Large intestine (tissue), 12 donors: ENCODE measurements at places on chromosomes 1 and 21. TPM values are rescaled to one million over a fixed set of nuclear protein-coding genes. Genes with fewer than 3 reads are reported as not detected.

DNA sequence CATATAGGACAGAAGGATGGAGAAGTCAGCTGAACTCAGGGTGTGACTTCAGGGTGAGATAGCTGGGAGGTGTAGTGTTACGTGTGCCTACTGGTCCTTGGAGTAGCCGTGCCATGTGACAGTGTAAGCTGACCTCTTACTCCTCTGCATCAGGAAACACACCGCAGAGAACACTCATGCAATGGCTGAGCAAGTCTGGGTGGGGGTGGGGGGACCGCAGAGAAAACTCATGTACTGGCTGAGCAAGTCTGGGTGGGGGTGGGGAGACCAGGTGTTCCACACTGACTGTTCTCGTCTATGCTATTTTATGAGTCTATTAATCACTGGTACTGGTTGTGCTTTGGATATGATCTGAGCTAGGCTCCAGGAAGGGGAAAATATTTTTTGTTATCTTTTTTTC lies 233.1 kb downstream of the PAPPA2 start:
- DNase-seq, result peak; percentile 3

DNA sequence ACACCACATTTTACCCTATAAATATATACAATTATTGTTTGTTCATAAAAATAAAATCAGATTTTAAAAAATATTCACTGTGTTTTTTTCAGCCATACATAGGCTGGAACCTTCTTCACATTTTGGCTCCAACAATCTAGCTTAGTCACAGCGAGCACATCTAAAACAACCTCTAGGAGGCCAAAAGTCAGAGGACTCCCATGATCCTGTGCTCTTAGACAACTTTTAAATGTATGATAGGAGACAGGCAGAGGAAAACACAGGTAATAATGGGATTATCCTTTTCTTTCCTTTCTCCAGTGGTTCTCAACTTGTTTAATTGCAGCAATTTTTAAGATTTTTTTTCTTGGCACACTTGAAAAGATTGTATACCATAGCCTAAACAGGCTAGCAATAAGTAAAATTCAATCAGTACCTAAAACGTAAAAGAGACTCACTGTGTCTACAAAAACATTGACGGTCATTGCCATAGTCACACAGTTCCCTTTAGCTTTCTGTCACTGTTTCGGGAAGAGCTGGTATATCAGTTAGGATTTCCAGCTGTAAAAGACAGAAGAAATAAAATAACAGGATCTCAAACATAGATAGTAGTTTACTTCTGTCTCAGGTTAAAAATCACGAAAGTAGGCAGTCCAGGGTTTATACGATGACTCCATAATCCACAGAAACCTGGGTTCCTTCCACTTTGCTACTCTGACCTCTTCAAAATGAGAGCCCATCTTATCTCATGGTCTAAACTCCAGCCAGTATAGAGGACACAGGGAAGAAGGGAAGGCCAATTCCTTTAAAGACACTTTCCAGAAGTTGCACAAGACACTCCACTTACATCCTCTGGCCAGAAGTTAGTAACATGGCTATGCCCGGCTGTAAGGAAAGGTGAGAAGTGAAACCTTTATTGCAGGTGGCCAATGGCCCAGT lies 39.2 kb upstream of the CR1L start:
- no peak for DNase-seq

DNA sequence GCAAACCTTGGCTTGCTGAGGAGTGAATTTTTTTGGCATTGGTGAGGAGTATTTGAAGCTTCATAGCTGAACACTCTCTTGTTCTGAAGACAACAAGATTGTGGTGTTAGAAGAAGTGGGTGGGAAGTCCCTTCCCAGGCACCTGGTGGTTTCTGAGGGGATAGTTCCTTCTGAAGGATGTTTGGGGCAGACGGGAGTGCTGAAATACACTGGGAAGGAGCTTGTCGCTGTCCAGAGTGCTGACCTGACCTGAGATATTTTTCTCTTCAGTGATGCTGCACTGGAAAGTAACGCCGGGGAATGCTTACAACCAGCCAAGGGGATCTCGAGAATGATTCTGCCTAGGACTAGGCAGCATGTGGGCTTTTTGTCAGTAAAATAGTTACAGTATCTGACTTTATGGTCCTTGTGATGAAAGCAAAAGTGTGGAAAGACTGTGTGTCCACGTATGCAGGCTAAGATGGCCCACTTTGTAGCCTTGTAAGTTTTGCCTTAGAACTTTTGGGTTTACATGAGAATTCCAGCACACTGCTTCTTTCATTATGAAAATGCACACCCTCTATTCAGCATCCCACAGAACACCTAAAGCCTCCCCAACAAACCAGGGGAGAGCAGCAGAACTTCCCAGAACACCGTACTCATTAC lies 33.1 kb upstream of the NFASC start:
- DNase-seq, result no peak

DNA sequence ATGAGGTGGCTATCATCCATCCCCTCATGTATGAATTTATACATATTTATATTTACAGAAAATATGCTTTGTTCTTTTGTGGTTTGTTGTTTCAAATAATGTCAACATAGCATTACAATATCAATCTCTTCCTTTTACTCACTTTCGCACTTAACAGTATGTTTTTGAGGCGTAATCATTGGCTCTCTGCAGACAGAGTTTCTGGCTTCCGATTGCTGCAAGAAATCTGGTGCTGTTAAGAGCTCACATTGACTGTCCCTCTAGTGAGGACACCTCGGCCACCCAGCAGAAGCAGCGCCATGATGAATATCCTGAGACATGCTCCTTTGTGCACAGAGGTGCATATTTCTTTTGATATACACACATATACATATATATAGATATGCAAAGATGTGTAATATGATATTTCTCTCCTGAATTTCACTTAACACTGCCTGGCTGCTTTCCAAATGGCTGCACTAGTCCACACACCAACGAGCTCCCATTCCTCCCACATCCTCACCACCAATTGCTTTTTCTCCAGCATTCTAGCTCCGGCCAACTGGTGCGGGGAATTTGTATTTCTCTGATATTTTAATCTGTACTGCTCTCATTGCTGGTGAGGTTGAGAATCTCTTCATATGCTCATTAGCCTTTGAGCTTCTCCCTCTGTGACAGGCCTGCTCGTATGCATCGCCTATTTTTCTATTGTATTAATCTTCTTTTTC lies 248.4 kb downstream of the SIPA1L2 start:
- DNase-seq, result no peak

DNA sequence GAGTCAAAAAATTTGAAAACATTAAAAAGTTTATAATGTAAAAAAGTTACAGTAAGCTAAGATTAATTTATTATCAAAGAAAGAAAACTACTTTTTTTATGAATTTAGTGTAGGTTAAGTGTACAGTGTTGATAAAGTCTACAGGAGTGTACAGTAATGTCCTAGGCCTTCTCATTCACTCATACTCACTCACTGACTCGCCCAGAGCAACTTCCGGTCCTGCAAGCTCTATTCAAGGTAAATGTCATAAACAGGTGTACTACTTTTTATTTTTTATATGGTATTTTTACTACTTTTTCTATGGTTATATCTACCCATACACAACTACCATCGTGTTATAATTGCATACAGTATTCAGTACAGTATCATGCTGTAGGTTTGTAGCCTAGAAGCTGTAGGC lies 49.6 kb downstream of the TBX19 start:
- DNase-seq, result no peak

Gene REN
- polyA plus RNA-seq, result 4.2 TPM

Gene DYRK3
- 4.3 TPM for polyA plus RNA-seq

GRCh38 chr1:17675744-17676143 lies 79.4 kb upstream of the ACTL8 start:
- no peak for DNase-seq

- no peak for DNase-seq
Observed at GRCh38 chr1:45669859-45670655, 16.3 kb downstream of the GPBP1L1 start.

Gene VANGL1
- 9.9 TPM for polyA plus RNA-seq

DNA sequence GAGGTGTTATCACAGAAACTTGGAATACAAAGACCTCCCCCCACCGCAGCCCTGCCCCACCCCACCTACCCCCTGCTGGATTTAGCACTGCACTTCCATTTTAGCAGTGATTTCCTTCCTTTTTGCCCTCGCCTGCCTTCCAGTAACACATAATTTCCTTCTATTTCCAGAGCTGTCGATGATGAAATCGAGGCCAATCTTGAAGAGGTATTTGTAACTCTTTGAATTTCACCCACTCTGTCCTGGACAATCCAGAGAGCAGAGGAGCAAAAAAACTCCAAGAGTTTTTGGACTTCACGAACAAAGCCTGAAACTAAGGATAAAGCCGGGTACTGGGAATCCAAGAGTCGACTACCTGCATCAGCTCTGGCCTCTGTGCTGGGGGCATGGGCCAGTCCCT lies 49.1 kb downstream of the CAPN2 start:
- DNase-seq, result no peak

GRCh38 chr1:36881541-36881940 lies 152.8 kb downstream of the GRIK3 start:
- no peak for DNase-seq

- no peak for DNase-seq
Observed at GRCh38 chr1:85214654-85215053, 13.8 kb upstream of the SYDE2 start.

DNA sequence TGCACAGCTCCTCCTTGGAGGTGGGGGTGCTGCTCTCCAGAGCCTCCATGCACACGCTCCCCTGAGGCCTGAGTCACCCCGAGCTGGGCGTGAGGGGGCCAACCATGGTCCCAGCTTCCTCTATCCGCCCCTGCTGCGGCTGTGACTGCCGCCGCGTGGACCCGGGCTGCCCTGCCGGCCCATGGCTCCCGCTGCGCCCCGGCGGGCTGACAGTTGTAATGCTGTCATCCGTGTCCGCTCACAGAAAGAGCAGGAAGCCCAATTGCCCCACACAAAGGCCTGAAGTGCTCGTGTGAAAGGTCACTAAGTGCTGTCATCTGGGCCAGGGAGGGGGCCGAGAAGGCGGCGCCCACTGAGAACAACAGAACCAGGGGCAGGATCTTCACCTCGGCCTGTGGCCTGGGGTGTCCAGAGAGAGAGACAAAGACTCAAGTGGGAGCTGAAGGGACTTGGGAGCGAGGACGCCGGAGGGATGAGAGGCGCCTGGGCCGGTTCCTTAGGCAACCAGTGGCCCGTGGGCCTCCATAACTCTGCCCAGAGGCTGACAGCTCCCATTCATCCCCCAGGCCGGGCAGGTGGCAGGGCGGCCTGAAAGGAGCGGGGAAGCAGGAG lies 31.5 kb downstream of the OLIG1 start:
- DNase-seq, result no peak

DNA sequence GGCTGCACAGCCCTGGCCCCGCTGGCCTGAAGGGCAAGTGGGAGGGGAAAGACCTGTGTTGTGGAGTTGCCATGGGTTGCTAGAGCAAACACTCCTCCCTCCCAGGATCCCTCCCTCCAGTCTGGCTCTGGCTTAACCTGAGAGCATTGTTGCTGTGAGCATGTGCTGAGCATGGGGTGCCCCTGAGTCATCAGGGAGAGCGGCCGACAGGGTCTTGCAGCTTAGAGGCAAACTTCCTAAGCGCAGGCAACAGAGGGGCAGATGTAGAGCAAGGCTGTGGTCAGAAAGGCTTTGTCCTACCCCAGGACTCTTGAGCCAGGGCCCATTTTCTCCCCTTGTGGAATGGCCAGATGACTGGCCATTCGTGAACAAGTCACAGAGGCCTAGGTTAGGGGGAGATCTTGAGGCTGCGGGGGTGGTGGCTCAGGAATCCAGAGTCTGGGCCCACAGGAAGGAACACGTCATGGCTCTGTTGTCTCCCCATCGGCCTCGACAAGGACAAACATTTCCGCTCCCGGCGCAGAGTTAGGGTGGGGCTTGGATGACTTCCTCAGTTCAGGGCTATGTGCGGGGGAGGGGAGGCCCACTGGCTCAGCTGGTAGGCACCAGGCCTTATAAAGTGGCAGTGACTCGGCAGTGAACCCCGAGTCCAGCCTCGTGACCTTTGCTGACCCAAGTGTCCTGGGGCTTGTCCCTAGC lies 362 bp upstream of the DYNLT4 start:
- DNase-seq, result peak; percentile 97
